ENCODE measurements at places on chromosomes 12 and 14.

GRCh38 chr14:100796946-100797345 lies 29.0 kb upstream of the MEG3 start:
- no peak for DNase-seq
- H3K36me3 ChIP-seq, result no peaks in the 10 kb centered on the region
- H3K27me3 ChIP-seq, result no peaks in the 10 kb centered on the region
- H3K4me3 ChIP-seq, result no peak overlapping the region
- H3K27ac ChIP-seq, result no peak overlapping the region
- no peaks in the 10 kb centered on the region for H3K4me1 ChIP-seq

- no peaks in the 10 kb centered on the region for H3K4me1 ChIP-seq
- H3K27me3 ChIP-seq, result no peaks in the 10 kb centered on the region
- no peak overlapping the region for H3K4me3 ChIP-seq
Measured at GRCh38 chr12:100138048-100138802, 4.4 kb downstream of the BLTP3B start.

DNA sequence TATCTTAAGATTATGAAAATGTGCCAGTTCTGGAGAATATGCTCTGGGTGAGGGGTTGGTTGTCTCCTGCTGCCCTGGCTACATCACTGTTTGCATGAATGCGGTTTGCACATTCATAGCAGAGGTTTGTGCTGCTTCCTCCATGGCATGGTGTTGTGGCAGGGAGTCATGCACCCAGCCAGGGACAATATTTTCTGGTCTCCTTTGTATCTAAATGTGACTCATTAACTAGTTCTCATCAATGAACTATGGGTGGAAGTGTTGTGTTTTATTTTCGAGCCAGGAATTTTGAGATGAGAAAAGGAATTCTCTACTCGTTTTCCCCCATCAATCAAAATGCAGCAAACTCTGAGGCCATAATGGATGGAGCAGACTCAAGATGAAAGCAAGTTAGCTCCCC lies 527.3 kb downstream of the SNAPC1 start:
- H3K4me3 ChIP-seq, result no peak overlapping the region
- DNase-seq, result peak; percentile 98
- H3K4me1 ChIP-seq, result no peaks in the 10 kb centered on the region
- no peaks in the 10 kb centered on the region for H3K27me3 ChIP-seq
- H3K27ac ChIP-seq, result no peak overlapping the region

- no peak overlapping the region for H3K27ac ChIP-seq
- H3K4me1 ChIP-seq, result no peaks in the 10 kb centered on the region
- no peaks in the 10 kb centered on the region for H3K27me3 ChIP-seq
- H3K36me3 ChIP-seq, result no peaks in the 10 kb centered on the region
Measured at GRCh38 chr14:62093736-62094135, 331.5 kb downstream of the SNAPC1 start.
